ENCODE measurements at places on chromosomes 3 and 15. TPM values are rescaled to one million over a fixed set of nuclear protein-coding genes. Genes with fewer than 3 reads are reported as not detected.

- no peak for DNase-seq
These were observed 113.8 kb upstream of the STRIT1 start for GRCh38 chr3:155407331-155407730.

TLR9 gene
- total RNA-seq: not detected

GRCh38 chr3:196339493-196340254 lies 1.5 kb upstream of the TM4SF19 start:
- DNase-seq: no peak

DNA sequence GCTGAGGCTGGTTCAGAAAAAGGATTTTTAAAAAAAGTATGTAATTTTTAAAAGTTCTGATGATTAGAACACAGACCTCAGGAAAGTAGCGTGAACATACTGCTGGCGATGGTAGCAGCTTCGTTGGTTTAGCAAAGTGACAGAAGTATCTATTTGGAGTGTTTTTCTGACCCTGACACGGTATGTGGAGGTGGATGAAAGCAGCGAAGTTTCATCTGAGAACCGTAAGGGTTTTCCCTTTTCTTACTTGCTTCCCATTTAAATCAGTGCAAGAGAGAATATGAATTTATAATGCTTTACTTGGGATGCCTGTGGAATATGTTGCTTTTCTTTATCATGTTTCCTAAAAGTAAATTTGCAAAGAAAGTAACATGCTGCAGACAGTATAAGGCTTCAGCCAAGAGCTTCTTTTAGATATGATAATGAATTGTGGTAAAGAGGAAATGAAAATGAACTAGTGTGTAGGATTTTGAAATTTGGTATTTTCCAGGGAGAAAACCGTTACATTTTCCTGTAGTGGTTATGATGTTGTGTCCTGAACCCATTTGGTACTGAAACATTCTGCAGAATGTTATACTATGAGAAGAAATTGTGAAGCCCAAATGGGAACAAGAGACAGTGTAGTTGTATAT lies 3.9 kb downstream of the CHST2 start:
- DNase-seq: no peak

- no peak for DNase-seq
These were observed 22.2 kb upstream of the TRIM42 start for GRCh38 chr3:140655678-140656077.

UMPS gene
- total RNA-seq: 47.1 TPM

GRCh38 chr15:38781196-38781595 lies 216.6 kb upstream of the RASGRP1 start:
- no peak for DNase-seq

DNA sequence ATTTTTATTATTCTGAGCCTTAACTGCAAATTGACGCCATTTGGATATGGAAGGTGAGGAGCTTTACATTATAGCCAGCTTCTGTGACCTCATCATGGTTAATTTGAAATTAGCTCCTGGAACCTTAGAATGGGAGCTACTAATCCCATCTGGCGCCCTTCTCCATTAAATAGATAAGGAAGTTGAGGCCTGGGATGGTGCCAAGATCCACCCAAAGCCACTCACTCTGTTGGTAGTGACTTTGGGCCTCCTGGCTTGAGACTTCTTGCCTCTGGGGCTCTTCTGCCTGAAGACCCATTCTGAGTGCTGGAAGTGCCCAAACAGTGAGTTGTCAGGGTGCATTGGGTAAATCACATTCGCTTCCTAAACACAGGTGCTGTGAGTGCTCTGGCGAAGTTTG lies 12.0 kb upstream of the HMCES start:
- no peak for DNase-seq

GRCh38 chr3:128083396-128083795 lies 31.2 kb downstream of the SEC61A1 start:
- DNase-seq: no peak

DNA sequence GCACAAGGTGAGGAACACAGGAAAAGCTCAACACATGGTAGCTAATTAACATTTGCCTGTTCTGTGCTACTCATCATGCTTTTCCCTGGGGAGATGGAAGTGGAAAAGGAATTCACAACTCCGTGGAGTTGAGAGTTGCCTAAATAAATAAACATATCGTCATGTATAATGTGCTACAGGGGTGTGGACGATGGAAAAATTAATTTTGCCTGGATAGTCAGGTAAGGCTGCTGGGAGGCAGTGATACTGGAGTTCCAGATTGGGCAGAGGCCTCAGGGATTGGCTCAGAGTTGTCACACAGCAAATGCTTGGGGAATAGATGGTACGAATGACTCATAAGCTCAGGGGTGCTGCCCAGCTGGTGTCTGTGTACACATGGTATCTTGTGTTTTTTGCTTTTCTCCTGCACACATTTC lies 3.1 kb upstream of the ABHD6 start:
- DNase-seq: no peak

- no peak for DNase-seq
These were observed 88.5 kb downstream of the MINAR1 start for GRCh38 chr15:79520654-79521053.

All from tongue (tissue), 3 donors.